OCI-LY7 (cell line): ENCODE measurements at places on chromosomes 6 and 20.

GRCh38 chr6:137471497-137471896 is 22.7 kb downstream of the OLIG3 start:
- DNase-seq, result no peak

GRCh38 chr6:116200619-116201249 is 53.1 kb downstream of the TSPYL4 start:
- no peak for DNase-seq

GRCh38 chr20:44532259-44532980 is 10.6 kb upstream of the SERINC3 start:
- no peak for DNase-seq

DNA sequence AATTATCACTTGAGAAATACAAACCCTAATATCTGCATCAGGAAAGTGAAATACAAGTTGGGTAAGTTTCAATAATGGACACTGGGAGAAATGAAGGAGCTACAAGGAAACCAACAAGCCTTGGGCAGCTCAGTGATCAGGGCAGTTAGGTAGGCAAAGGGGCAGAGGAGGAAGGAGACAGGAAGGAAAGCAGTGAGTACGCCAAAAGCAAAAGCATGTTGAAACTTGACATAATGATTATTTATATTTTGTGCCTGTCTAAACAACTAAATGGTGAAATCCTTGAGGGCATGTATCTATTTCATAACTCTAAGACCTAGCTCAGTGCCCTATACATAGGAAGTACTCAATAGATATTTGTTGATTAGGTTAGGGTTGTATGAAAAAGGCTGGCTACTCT is 23.3 kb downstream of the PXT1 start:
- DNase-seq, result no peak

DNA sequence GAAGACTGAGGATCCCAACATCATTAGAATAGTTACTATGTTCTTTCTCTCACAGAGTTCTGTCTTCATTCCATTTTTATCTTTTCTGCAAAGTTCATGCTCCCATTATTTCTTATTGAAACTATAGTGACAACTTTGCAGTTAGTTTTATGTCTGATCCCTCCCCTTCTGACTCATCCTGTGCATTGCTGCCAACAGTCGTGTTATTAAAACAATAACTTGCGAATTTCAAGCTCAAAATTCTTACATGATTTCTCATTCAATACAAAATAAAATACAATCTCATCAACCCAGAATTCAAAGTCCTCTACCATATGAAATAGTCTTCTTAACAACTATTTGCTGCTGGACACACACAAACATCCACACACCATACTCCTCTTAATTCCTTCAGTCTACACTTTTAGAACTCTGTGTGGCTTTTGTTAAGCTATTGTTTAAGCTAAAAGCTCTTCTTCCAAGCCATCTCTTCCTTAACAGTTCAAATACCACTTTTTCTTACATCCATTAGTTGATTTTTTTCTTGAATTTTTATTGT is 261.4 kb upstream of the IRAK1BP1 start:
- DNase-seq, result no peak

DNA sequence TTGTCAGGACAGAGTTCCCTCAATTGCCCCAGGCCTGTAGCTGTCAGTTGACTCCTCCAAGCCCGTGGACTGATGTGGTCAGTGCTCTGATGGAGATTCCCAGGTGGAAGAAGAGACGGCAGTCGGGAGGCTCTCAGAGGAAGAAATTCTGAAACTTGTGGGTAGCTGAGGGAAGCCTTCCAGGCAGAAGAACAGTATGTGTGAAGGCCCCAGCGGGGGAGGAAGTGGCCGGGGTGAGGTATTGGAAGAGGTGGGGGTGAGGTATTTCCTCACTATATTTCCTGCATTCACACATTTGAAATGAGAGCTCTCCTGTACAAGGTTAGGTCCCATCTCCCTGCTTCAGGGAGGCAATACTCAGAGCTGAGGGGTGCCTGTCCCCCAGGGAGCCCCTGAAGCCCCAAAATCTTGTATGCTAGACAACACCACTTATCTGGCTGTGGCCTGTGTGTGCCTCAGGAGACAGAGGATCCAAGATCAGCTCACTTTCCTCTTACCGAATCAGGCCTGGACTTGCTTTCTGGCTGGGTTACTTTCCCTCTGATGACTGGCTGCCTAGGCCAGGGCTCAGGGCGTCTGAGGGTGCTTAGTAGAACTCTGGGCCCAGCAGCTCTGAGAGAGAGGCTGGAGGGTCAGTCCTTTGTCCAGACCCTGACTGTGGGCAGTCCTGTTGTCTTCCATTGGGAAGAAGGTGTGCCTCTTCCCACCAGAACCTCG is 49.3 kb upstream of the MYL9 start:
- DNase-seq, result peak; percentile 51

DNA sequence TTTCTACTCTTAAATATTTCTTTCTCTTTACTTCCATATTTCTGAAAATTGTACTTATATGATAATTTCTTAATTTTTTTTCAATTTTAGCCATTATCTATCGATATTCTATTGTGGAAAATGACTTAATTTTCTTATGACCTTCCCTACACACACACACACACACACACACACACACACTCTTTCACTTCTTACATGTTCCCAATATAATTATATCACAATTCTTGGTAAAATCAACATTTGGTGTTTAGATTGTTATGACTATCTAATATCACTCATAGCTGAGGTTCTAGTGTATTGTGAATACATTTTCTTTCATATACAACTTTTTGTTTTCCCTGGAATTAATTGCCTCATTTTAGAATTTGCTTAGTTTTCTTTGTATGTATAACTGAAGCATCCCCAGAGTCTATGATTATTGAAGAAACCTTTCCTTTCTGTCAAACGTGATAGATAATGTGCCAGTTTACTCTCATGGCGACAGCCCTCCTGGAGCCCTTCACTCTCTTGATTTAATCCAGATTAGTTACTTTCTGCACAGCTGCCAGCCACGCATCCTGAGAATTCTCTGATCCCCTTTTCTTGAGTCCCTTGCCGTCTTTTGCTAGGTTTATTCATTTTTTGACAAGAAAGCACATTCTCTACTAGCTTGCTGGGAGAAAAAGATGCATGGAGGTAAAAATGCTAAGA is 63.4 kb downstream of the RNF182 start:
- DNase-seq, result no peak

DNA sequence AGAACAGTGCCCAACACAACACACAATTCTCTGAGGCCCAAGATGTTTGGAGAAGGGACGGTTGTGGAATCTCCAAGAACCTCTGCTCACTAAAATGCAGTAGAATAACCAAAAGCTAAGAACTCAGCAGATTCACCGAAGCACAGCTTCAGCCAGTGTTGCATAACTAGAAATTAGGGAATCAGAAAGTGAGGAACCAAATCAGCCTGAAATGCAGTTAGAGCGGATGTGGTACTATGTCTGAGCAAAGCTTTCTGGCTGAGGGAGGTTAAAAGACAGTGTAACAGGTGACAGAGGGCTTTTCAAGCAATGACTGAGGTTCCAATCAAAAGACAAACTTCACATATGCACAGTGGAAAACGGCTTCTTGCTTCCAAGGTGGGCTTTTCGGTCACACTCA is 197.9 kb upstream of the KCNK16 start:
- DNase-seq, result no peak

GRCh38 chr6:134553936-134554335 is 236.0 kb upstream of the SGK1 start:
- no peak for DNase-seq

GRCh38 chr20:61422636-61423425 is 170.8 kb downstream of the CDH4 start:
- no peak for DNase-seq

- DNase-seq, result no peak
Observed at GRCh38 chr6:105839266-105839665, 246.9 kb upstream of the PRDM1 start.

- no peak for DNase-seq
Observed at GRCh38 chr6:73558624-73559398, 38.0 kb upstream of the EEF1A1 start.
